ENCODE measurements at places on chromosomes 16 and 17.

GRCh38 chr16:85715169-85716021 is 26.6 kb upstream of the GINS2 start:
- DNase-seq: no peak

DNA sequence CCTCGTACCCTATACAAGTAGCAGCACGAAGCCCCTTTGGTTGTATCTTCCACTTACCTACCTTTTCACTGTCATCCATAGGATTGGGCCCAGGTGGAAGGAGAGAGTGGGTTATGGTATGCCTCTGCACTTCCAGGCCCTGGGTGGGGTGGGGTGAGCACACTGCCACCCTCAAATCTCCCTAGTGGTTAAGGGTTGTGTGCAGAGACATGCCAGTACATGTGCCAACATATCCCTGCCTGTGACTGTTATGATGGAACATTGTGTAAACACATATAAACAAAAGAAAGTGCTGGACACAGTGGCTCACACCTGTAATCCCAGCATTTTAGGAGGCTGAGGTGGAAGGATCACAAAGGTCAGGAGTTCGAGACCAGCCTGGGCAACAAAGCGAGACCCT is 11.1 kb downstream of the HROB start:
- DNase-seq: no peak

DNA sequence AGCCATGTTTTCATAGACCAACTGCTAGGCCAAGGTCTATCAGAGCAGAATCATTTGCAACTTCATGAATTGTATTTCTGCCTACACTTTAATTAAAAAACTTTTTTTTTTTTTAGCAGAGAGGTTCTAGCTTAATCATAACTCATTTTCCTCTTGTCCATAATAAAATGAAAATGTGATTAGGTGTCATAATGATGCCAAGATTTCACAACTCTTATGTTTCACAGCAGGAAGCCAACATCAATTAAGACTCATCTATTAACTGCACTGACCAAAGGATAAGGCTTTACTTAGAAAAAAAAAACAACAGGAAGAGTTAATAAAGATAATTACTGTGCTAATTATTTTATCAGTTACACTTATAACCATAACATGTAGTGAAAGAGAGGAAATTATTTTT is 18.9 kb upstream of the RNF43 start:
- DNase-seq: no peak

DNA sequence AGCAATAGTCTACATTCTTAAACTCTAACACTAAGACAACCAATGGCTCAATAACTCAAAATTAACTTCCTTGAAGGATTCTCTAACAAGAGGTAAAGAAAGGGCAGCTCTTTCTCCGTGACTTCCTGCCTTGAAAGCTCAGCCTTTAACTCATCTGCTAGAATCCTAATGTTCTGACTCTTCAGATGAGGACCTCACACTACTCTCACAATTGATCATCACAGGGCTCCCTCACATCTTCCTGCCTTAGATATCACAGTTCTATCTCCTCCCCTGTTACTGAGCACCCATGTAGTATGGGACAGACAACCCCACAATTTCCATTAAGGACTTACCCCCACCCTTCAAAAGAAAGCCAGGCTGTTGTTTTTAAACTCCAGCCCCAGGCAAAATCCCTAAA is 33.5 kb downstream of the SMURF2 start:
- no peak for DNase-seq

DNA sequence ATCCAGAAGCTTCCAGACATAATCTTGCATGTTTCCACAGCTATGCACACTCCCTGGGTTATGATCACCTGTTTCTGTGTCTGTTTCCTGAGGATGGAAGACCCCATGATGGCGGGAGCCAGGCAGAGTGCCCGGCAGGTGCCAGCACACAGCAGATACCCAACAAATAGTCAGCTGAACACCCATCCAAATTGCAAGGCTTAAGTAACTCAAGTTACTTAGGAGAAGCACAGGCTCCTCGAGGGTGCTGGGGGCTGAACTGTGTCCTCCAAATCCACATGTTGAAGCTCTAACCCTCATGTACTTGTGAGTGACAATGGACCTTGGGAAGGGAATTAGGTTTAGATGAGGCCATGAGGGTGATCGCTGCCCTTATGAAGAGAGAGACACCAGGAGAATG is 79.5 kb upstream of the DOC2B start:
- no peak for DNase-seq

Data from caudate nucleus (tissue), 63 donors.